ENCODE measurements at places on chromosomes 2 and 18.

DNA sequence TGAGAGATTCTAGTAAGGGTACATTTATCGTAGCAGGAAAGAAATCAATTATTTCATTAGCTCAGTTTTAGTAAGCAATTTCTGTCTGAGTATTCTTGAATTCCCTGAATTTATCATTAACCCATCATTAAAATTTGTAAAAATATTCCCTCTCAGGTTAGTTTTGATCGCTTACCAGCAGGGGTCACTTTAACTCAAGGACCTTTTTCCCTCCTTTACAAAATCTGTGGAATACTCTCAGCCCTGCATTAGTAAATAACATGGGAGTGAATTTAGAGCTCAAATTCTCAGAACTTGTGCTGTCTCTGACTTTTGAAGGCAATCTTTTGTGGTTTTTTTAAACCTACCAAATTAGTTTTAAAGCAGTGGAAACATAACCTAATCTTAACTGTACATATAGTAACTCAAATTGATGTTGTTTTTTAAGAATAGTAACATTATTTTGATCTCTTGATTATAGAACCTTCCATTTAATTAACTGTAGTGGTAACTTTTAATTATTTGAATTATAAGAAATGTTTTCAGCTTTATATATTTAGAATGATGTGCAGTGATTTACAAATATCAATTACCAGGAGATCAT lies 97.2 kb downstream of the AGPS start:
- DNase-seq = no peak

DNA sequence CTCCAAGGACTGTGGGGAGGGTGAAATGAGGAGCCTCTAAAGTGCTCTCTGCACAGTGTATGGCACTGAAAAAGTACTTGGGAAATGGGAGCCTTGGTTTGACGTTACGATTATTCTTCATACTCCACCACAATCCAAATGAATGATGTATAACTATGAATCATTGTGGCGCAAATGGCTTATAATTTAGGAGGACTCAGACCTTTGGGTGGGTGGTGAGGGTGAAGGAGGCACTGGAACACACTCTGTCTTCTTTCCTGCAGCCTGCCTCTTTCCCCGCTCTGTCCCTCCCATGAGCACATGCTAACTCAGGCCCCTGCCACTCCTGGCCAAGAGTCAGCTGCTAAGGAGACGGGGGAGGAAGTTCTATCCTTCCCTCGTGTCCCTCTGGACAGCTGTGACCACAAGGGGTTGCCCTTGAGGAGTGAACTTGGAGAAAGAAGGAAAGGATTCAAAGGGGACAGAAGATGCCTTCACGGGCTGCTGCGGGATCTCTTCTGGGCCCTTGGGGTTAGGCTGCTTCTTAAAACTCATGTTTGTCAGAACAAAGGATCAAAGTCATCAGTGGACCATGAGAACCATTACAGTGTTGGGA lies 36.5 kb downstream of the POLR1A start:
- DNase-seq = no peak

- no peak for DNase-seq
Measured at GRCh38 chr2:216090369-216090786, 8.7 kb downstream of the TMEM169 start.

- DNase-seq = no peak
Measured at GRCh38 chr2:4369826-4370419, 666.5 kb downstream of the DCDC2C start.

DNA sequence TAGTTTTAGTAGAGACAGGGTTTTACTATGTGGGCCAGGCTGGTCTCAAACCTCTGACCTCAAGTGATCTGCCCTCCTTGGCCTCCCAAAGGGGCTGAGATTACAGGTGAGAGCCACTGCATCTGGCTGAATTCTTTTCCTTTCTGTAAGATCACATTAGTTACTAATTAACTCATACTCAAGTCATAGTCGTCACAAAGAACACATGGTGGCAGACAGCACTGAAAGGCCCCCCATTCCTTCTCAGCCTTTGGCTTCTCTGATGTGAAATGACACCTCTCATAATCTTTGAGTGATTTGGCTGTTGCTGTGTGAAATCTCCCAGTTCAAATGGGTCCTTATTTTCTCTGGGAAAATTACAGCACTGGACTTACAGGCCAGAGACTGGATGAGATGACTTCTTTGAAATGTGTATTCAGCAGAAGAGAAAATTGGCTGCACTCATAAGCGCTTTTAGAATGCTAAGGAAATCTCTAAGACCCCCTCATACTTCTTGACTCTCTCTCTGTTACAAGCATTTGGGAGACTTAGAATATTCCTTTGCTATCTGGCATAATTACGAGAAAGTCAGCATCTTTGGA lies 764.8 kb downstream of the RNF144A start:
- DNase-seq = no peak

GRCh38 chr2:233419602-233420391 lies 65.5 kb downstream of the DGKD start:
- no peak for DNase-seq

- DNase-seq = no peak
Measured at GRCh38 chr18:31581498-31582197, 10.0 kb upstream of the TTR start.
